ENCODE measurements at places on chromosomes 16 and 17. TPM values are rescaled to one million over a fixed set of nuclear protein-coding genes. Genes with fewer than 3 reads are reported as not detected.

The HASPIN gene
- 10.5 TPM for total RNA-seq

The HEATR9 gene
- not detected for total RNA-seq

The CEP295NL gene
- 1.5 TPM for total RNA-seq

The KCNAB3 gene
- not detected for total RNA-seq

The PLEKHG4 gene
- total RNA-seq: 13.3 TPM

The PIK3R6 gene
- total RNA-seq: 0.16 TPM

The SULT1A2 gene
- not detected for total RNA-seq

The MC1R gene
- 8.1 TPM for total RNA-seq

The KCNJ18 gene
- total RNA-seq: not detected

The ZNF785 gene
- total RNA-seq: 8.3 TPM

The TCF25 gene
- 163 TPM for total RNA-seq

The MT1A gene
- not detected for total RNA-seq

The KRTAP17-1 gene
- not detected for total RNA-seq

The PIMREG gene
- 0.90 TPM for total RNA-seq

The RASL10B gene
- total RNA-seq: 1.5 TPM

The IL34 gene
- total RNA-seq: 3.4 TPM

The SECTM1 gene
- total RNA-seq: 34.2 TPM

The CLEC19A gene
- not detected for total RNA-seq

The AATK gene
- 0.18 TPM for total RNA-seq

The MAP2K3 gene
- 22.9 TPM for total RNA-seq

The C17orf78 gene
- not detected for total RNA-seq

The FXR2 gene
- 27.1 TPM for total RNA-seq

The KRT39 gene
- total RNA-seq: not detected
